ENCODE measurements at places on chromosomes 1 and 21. TPM values are rescaled to one million over a fixed set of nuclear protein-coding genes. Genes with fewer than 3 reads are reported as not detected.

The PIGV gene
- polyA plus RNA-seq: 19.0 TPM

The IL22RA1 gene
- 5.1 TPM for polyA plus RNA-seq

The GREM2 gene
- polyA plus RNA-seq: 1.4 TPM

The LRRC38 gene
- 0.11 TPM for polyA plus RNA-seq

The LAMB3 gene
- 1.9 TPM for polyA plus RNA-seq

The PLEKHN1 gene
- 0.20 TPM for polyA plus RNA-seq

The GCSAML gene
- polyA plus RNA-seq: 0.44 TPM

The LCE6A gene
- polyA plus RNA-seq: not detected

The VSIG8 gene
- polyA plus RNA-seq: 0.30 TPM

The S100A2 gene
- polyA plus RNA-seq: 9.8 TPM

The RPTN gene
- polyA plus RNA-seq: not detected

The PDC gene
- 0.39 TPM for polyA plus RNA-seq

The C1orf94 gene
- polyA plus RNA-seq: not detected

The CCDC28B gene
- polyA plus RNA-seq: 17.8 TPM

- DNase-seq: no peak
Observed at GRCh38 chr1:54982739-54983138, 2.3 kb downstream of the TMEM61 start.

GRCh38 chr1:202580619-202581018 is 129.6 kb downstream of the SYT2 start:
- no peak for DNase-seq

- DNase-seq: no peak
Observed at GRCh38 chr21:36134803-36135390, at the start of gene CBR3. TSS of gene CBR3 (plus strand) at chr21:36135079. CDS start at chr21:36135193, 114 bp downstream.

- DNase-seq: no peak
Observed at GRCh38 chr1:42844592-42845140, 1.7 kb upstream of the ZNF691 start.

GRCh38 chr1:91827459-91828321 is 58.3 kb downstream of the TGFBR3 start:
- DNase-seq: no peak

DNA sequence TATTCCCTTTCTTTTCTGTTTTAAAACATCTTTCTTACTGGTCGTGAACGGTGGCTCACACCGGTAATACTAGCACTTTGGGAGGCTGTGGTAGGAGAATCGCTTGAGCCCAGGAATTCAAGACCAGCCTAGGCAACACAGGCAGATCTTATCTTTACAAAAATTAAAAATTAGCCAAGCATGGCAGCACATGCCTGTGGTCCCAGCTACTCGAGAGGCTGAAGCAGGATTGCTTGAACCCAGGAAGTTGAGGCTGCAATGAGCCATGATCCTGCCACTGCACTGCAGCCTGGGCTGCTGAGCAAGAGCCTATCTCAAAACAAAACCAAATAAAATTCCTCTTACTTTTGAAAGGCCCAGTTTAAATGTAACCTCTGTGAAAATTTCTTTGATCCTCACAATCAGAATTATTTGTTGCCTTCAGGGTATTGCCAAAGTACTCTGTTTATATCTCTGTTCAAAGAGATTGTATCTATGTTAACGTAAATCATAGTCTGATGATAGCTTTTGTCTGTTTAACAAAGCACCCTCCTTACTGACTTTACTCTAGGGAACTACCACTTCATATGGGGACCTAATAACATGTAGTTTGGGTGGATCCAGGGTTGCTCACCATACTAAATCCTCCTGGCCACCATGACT is 71.6 kb downstream of the RERE start:
- DNase-seq: no peak

- no peak for DNase-seq
Observed at GRCh38 chr1:11725616-11726015, 10.3 kb upstream of the AGTRAP start.

DNA sequence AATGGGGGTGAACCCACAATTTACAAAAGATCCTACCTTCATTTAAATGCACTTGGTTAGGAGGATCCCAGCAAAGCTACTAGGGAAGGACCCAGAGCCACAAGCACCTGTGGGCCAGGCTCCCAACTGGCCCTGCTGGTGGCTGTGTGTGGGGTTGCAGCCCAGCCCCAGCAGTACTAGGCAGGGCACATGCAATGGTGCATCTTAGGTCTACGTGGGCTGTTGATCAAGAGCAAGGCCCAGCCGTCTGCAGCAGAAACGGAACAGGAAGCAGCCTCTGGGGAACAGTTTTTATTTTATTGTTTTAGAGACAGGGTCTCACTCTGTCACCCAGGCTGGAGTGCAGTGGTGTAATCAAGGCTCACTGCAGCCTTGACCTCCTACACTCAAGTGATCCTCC is 134.1 kb upstream of the RAB4A start:
- DNase-seq: no peak

DNA sequence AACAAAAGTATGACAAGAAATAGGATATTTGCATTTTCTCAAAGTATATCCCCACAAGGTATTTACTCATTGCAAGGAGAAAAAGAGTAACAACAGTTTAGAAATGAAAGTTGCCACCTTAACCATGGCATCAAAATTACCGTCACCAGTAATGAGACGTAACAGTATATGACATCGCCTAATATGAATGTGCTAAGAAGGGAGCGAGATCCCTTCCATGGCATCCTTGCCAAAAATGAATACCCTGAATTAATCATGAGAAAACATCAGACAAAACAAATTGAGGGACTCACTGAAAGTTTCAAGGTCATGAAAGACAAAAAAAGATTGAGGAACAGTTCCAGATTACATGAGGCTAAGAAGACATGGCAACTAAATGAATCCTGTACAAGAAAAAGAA is 78.9 kb upstream of the MROH9 start:
- DNase-seq: no peak

DNA sequence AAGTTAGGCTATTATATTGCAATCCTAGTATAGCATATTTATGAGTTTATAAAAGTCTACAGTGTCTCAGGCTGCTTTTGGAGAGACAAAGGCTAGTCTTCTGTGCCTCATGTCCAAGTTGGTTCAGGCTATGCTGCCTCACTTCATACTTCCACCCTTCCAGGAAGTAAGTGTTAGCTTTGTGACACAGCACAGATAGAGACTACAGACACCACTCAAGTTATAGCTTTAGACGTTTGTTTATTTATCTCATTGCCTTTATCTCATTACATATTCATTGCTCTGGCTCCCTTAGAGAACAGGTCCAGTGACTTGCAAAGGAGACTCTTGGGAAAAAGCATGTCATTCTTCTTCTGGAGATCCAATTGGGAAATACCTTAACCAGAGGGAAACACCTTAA is 22.6 kb upstream of the GBP4 start:
- DNase-seq: no peak

GRCh38 chr1:99849744-99850458 is at the start of gene AGL:
TSS of gene AGL (plus strand) at chr1:99850361. CDS start at chr1:99851043, 682 bp downstream.
- DNase-seq: peak; percentile 57

DNA sequence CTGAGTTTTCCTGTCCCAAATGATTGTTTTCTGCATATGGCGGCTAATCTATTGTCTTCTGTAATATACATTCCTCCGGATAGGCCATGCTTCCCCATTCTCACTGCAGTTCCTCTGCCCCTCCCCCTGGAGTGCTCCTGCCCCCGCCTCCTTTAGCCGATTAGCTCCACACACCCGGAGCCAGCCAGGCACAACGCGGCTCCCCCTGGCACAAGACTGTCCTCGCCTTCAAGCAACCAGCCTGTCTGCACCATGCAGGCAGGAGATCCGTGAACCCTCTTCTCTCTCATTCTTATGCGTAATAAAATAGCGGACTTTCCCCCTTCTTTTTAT is 18.0 kb downstream of the SERTAD4 start:
- DNase-seq: no peak

DNA sequence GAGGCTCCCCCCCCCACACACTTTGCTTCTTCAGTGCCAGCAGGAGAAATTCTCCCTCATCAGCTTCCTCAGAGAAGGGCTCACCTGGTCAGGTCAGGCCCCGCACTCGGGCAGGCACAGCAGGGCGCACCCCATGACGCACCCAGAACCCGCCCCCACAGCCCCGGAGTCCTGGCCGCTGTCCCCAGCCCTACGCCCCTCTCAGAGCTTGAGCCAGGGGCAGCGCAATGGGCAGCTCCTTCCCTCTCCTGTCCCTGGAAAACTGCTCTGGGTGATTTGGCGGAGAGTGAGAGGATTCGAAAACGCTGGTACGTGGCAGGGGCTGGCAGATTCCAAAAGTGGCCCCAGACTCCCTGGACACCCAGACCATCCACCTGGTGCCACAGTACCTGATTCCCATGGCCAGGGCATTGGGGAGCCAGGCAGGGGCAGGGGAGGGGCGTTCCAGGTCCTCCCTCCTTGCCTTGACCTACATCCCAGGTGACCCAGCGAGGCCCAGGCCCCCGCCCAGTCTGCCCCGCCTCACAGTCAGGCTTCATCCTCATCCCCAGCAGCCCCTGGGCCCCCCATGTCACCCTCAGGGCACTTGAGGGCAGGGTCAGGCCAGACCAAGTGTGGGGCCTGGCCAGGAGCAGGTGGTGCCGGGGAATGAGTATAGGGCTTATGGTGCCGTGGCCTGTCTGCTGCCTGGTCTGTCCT is 23.7 kb downstream of the RRP1 start:
- DNase-seq: no peak

DNA sequence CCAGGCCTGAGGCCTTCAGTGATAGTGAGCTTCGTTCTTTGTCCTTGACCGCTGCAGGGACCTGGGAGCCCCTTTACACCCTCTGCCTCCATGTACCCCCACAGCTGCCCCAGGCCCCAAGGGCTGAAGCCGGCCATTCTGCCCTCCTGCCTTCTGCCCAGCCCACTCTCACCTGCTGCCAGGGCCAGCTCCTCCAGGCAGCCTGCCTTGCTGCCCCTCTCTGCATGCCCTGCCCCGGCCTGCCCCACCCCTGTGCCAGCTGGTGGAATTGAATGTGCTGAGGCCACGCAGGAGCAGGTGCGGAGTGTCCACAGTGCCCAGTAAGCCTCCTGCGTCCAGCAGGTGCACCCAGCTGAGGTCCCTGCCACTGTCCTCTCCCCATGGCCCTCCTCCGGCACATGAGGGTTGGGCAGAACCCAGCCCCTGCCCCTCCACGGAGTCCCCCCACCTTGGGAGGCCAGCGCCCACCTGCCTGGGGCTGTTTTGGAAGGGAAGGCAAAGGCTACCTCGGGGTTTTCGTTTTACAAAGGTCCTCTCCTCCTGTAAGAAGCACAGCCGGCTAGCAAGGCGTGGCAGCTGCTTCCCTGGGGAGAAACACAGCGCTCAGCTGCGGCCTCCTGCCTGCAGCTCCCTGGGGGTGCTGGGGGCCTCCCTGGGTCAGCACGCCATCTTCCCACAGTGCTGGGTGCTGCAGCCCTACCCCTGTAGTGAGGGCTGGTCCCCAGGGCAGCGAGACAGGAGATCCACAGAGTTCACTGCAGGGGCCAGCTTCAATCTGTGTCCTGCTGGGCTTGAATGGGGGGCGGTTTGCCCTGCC is 21.0 kb downstream of the MMEL1 start:
- DNase-seq: no peak

GRCh38 chr1:36599828-36600227 is 117.1 kb upstream of the CSF3R start:
- no peak for DNase-seq

- DNase-seq: no peak
Observed at GRCh38 chr1:222373216-222373615, 174.7 kb downstream of the HHIPL2 start.

DNA sequence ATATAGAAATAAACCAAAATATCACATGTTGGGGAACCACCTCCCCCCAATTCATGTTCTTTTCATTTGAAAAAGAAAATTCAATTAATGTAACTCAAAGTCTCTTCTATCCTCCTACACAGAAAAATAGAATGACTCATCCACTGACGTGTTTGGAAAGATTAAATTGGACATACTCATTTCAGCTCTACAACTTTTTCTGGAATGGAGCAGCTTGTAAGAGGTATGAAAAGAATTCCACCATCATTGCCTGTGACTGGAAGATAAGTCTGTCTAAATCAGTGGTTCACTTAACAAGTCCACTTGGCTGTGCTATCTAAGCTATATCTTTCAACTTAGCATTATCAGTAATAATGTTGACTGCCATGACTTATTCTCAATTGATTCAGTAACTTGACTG is 702.3 kb downstream of the BRINP3 start:
- DNase-seq: no peak

DNA sequence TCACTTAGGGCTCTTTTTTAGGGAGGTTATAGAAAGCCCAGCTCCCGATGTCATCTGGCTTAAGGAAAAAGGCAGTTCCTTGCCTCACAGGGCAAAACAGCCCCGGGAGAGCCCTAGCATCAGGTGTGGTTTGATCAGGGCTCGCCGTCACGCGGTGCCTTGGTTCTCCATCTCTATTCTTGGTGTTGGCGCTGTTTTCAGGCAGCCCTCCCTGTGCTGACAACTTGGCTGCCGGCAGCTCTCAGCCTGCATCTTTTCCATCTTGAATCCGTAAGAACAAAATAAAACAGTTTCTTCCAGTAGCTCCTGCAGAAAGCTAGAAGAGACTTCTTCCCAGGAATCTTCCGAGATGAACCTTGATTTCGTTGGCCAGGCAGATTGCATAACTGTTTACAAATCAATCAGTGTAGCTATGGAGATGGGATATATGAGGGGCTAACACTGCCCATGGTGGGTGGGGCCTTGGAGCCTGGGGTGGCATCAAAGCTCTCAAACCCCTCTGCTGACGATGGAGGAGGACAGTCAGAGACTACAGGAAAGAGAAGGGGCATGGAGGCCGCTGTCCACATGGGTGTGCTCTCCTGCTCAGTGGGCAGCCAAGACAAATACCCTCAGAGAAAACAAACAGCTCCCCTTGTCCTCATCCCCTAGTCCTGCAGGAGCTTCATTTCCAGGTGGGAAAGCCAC is 370.7 kb upstream of the C1orf174 start:
- DNase-seq: no peak

- no peak for DNase-seq
Observed at GRCh38 chr1:222824641-222825040, 9.8 kb downstream of the DISP1 start.

DNA sequence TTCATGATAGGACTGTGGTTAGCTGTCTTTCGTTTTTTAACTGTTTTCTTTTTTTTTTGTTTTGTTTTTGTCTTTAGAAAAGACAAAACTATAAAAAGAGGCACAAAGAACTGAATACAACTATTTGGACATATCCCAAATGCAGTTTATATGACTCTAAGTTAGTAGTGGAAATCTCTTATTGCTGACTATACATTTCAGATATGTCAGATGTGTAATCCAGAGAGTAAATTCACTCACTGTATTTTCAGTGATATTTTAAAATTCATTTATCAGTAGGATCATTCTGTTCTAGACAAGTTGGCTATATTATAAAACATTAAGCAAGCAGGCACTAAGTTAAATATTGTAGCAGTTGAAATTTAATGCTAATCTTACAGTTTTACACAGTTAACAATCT is 5.7 kb downstream of the RAP1A start:
- no peak for DNase-seq

Data from renal cortex interstitium (tissue), 15 donors.